Common myeloid progenitor, CD34-positive (primary cell): ENCODE measurements at places on chromosomes 7 and 10.
A peak's percentile ranks its signal among the peaks of the same experiment; 100 is the strongest.

DNA sequence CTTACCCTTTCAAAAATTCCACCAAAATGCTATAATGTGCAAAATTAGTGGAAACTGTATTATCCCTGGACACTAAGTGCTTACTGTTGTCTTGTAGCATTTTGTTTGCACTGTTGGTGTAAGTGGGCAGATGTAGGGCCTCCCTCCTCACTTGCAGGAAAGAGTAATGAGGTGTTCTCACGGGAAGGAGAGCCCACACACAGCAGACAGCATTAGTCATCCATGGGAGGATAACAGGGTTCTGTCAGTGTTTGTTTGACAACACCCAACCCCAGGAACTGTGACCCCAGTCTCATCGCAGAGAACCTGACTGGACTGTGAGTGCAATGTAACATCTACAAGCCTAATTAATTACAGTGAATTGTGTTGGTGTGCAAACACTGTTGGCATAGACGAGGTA, 58.7 kb upstream of the VSTM2A start:
- no peak for DNase-seq

GRCh38 chr10:107542016-107542415, 377.5 kb upstream of the SORCS1 start:
- DNase-seq, result no peak

GRCh38 chr10:32180390-32181280, 124.4 kb upstream of the KIF5B start:
- no peak for DNase-seq

DNA sequence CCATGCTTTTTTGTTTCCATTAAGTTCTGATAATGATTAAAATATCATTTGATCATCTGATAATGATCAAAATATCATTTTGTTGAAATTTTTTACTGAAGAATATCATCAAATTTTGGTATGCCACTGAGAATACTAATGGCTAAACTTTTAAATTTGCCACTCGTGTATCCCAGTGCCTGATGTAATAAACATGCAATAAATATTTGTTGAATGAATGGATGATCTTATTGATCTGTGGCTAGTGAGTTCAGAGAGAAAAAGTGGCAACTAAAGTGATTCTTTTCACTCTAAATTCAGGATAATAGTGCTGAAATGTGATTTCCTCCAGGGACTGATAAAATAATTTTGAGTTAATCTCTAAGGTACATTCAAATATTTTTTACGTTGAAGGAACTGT, 159.3 kb upstream of the WNT16 start:
- no peak for DNase-seq

- no peak for DNase-seq
Measured at GRCh38 chr7:54397836-54398612, 144.2 kb upstream of the VSTM2A start.

DNA sequence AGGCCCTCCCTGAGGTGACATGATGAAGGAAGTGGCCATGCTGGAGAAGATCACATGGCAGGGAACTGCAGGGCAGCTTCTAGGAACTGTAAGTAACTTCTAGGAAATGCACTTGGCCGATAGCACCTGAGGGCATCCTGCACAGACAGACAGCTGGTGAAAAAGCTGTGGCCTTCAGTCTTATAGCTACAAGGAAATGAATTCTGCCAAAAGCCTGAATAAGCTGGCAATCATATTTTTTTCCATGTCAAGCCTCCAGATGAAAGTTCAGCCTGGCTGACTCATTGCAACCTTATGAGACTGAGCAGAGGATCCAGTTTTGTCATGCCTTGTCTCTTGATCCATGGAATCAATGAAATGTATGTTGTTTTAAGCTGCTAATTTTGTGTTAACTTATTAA, 91.1 kb upstream of the CACNA2D1 start:
- no peak for DNase-seq

- DNase-seq, result no peak
Measured at GRCh38 chr10:16686054-16686902, 130.9 kb downstream of the RSU1 start.

DNA sequence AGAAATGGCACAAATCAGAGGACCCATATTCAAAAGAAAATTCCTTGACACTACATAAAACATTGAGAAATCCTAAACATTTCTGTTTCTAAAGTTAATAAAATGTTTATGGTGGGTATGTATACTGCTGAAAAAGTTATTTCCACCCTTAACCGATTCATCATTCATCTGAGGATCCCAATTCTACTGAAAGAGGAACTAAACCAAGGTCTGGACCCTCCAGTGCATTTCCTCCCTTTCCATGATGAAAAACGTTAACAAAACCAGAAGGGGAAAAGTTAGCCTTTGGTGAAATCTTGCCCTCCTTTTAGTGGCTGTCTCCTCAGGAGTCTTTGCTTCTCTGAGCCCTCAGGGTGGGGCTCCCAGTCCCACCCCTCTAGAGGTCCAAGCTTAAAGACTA, 144.5 kb upstream of the ASAH2 start:
- peak; percentile 13 for DNase-seq

DNA sequence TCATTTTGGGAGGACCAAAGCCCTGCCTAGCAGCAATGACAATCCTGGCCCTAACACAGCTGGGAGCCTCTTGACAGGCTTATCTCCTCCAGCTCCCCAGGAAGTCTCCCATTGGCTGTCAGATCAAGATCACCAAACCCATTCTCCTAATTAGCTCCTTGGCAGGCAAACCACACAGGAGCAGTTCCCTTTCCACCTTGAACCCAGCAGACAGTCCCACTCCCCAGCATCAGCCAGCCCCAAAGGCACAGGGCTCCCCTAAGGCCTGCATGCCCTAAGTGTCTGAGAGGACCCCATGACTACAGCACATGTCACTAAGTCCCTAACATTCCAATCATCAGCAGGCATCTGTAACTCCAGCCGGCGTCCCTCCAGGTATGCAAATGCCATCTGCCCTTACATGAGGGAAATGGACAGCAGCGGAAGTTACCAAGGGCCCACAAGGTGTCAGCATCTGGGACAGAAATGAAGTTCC, 348.5 kb downstream of the KCNMA1 start:
- no peak for DNase-seq

DNA sequence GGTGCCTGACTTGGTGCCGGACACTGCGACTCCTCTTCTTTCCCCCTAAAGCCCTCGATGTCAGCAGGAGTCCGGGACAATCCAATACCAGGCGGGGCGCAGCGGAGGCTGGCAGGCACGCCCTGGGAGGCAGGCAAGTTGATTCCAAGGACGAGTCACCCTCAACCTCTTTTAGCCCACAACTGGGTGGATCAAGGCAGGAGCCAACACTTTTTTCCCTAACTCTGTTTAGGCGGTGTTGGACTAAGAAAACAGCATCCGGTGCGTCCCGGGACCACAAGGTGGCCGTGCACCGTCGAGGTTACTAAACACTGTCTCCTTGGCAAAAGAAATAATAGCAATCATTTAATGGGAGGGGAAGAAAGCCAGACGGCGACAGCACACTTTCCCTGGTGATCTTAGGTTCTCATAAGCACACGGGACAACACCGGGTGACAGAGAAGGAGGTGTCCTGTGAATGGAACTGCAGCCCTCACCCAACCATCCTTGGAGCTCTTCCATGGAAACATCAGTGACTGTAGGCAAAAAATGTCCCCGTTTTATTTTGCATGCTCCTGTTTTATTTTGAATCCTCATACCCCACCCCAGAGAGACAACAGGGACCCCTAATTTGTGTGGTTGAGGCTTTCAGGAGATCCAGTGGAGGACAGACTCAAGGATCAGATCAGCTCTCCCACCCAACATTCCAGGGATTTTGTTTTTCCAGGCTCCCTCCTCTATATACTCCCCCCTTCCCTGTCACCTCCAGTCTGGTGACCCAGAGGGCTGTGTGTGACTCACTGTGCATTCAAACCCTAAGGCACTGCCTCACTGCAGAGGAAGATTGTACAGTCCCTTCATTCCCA, 1.3 kb upstream of the CALCR start:
- DNase-seq, result no peak

GRCh38 chr10:59536167-59537014, 173.3 kb downstream of the SLC16A9 start:
- DNase-seq, result peak; percentile 22

- DNase-seq, result no peak
Measured at GRCh38 chr10:59346321-59346720, 16.0 kb downstream of the FAM13C start.

DNA sequence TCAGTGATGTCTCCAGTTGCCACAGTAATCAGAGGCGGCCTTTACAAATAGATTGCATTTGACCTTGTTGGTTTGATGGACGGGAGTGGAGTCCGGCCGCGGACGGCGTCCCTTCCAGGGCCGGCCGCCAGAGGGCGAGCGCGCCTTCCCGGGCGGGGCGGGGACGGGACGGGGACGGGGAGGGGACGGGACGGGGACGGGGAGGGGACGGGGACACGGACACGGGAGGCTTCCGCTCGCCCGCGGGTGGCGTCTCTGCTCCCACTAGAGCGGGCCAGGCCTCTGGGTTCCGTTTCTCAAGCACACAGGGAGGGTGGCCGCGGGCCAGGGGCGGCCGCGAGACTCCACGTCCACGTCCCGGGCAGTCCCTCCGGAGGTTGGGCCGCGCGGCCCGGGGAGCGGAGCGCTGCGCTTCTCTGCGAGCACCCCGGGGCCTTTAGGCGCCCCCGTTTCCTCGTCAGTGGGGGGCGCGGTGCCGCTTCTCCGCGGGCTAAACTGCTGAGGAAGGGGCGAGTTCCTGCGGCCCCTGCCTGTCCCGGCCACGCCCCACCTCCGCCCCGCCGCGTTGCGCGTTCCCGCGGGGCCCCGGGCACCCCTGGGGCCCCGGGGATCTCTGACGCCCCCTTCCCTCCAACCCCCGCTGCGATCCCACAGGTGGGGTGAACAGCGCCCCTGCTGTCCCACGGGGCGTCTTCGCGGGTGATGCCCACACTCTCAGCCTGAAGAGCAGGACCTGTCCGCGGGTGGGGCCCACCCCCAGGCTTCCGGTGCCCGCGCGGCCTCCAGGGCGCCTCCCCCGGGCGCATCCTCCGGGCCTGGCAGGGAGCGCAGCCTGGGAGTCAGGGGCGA, 84.2 kb upstream of the MKI67 start:
- peak; percentile 72 for DNase-seq

GRCh38 chr7:50363327-50364060, 59.0 kb downstream of the IKZF1 start:
- DNase-seq, result no peak

- DNase-seq, result no peak
Measured at GRCh38 chr7:2313450-2314208, 612 bp downstream of the SNX8 start.

DNA sequence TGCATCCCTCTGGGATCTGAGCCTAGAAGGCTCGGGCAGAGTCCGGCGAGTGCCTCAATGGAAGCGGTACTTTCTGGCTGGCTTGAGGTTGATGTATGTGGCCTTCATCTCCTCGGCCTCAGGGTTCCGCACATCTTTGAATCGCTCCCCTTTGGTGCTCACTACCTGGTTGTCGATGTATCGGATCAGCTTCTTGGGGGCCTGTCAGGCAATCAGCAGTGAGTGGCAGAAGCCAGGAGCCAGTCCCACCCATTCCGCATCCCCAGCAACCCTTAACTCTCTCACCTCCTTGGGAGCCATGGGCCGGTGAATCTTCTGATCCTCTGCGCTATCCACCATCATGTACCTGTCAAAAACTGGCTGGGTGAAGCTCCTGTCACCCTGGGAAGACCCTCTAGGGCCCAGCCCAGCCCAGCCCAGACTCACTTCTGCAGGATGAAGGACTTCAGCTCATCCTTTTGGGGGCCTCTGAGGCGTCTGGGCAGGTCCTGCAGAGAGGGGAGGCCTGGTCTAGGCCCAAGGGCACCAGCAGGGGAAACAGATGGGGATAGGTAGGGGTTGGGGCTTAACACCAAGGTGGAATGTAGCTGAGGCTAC, 2.8 kb downstream of the FBXL15 start:
- no peak for DNase-seq

- no peak for DNase-seq
Measured at GRCh38 chr10:101224060-101224909, 5.0 kb downstream of the LBX1 start.

DNA sequence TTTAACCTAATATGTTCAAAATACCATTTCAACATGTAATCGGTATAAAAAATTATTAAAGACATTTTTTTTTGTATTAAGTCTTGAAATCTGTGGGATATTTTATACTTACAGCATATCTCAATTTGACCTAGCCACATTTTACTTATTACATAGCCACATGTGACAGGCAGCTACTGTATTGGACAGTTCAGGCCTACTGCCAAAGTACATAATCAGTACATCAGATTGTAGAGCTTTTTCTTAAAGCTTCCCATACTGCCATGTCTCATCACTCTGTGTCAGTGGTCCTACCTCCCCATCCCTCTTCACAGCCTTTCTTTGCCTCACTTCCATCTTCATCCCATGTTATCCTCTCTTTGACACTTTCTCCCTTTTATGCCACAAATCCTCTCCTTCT, 43.0 kb downstream of the LOXL4 start:
- DNase-seq, result no peak

DNA sequence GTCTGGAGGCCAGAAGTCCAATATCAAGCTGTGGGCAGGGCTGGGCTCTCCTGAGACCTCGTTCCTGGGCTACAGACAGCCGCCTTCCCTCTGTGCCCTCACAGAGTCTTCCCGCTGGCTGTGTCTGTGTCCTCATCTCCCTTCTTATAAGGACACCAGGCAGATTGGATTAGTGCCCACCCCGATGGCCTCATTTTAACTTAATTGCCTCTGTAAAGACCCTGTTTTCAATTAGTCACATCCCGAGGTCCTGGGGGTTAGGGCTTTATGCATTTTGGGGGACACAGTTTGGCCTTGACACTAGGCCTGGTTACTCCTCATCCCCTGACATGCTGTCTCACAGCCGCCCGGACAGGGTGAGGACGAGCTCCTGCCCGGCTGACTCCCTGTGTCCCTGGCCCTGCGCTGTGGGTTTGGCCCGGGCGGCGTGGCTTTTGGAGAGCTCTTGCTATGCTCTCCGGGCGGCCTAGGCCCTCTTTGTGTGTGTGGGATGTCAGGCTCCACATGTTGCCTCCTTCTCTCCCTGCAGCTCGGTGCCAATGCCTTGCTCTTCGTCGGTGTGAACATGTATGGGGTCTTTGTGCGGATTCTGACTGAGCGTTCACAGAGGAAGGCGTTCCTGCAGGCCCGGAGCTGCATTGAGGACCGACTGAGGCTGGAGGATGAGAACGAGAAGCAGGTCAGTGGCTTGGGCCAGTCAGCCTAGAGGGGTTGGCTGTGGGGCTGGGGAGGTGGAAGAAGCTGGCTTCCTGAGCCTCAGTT, 18.2 kb downstream of the ADCY1 start:
- no peak for DNase-seq

GRCh38 chr7:150829426-150829825, 22.9 kb upstream of the AOC1 start:
- DNase-seq, result no peak

GRCh38 chr7:157219154-157219553, 80.4 kb downstream of the UBE3C start:
- DNase-seq, result no peak
